CD8-positive, alpha-beta memory T cell (primary cell): ENCODE measurements at places on chromosomes 7 and 10.

DNA sequence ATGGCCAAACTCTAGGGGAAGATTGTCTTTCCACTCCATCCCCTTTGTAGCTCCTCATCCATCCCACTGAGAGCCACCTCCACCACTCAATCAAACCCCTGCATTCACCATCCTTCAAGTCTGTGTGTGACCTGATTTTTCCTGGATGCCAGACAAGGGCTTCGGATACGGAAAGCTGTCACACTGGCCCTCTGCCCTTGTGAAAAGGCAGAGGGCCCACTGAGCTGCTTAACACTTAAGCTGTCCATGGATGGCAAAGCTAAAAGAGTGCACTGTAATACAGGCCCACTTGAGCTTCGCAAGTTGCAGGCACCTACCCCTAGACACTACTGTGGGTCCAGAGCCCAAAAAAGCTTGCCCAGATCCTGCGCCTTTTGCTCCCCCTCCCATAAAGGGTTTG is 237.2 kb downstream of the MAGI2 start:
- no peak for DNase-seq

DNA sequence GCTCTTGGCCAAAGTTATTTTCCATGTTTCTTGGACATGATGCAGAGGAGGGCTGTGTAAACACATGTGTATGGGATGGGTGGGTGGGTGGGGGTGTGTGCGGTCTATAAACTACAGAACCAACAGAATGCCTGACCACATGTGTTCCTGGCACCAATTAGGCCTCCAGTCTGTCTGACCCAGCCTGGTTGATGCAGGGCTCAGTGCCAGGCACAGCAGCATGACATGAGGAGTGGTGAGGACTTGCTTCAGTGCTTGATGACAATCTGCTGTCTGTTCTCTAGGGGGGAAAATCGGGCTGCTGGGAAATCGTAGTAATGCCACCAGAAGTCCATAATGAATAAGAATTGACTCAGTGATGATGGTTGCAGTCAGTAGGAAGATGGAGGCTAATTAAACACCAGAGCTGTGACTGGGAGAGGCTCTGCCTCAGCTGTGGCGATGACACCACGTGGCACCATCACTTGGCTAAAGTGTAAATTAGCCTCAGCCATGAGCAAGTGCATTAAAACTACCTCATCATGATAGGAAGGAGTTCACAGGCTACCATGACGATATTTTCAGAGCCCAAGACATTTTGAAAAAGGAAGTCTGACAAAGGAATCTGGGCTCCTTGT is 260.1 kb upstream of the PODXL start:
- no peak for DNase-seq

DNA sequence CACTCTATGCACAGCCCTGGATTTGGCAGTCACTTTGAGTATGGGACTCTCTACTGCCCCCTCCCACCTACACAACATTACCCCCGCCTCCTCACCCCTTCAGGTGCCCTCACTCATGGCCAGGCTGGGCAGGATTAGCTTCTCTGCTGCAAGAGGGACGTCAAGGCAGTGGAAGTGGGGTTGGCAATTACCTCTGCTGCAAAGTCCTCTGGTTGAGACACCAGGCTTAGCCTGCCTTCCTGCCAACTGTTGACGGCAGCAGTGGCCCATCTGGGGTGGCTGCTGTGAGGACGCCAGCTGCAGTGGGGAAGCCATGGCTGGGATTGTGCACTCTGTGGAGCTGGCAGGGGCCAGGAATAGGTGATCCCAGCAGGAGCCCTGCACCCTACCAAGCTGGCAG is 26.7 kb downstream of the SVIL start:
- DNase-seq, result no peak

- no peak for DNase-seq
These were observed 451.9 kb downstream of the KCNMA1 start for GRCh38 chr10:77185696-77186095.

DNA sequence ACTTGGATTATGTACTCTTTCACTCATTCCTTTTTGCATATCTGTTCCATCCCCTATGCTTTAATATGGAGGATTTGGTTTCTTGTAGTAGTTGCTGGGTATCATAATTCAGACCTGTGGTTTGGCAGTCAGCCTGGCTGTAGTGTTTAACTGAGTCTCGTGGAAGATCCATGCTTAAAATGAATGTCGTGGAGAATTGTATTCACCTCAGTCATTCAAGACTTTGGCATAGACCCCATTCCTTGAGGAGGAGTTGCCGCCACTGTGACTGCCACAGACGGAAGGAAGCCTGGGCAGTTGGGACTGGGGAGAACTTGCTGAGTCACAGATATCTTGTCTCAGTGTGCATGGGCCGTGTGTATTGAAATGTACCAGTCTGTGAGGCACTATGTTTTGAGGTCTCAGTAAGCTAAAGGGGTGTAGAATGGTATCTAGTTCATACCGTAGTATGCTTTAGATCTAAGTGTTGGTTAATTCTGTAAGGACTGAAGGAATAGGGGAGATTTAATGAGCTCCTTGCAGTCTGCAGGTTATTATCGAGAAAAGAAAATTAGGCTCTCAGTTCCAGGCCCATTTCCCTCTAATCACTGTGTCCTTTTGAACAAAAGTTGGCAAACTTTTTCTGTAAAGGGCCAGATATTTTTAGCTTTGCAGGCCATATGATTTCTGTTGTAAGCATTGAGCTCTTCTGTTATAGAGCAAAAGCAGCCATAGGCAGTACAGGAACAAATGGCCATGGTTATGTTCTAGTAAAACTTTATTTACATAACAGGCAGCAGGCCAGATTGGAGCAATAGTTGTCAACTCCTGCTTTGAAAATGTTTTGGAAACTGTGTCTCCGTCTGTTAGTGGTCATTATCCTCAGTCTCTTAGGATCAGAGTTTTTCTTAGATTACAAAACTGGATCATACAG is 76.8 kb downstream of the TPST1 start:
- DNase-seq, result no peak

DNA sequence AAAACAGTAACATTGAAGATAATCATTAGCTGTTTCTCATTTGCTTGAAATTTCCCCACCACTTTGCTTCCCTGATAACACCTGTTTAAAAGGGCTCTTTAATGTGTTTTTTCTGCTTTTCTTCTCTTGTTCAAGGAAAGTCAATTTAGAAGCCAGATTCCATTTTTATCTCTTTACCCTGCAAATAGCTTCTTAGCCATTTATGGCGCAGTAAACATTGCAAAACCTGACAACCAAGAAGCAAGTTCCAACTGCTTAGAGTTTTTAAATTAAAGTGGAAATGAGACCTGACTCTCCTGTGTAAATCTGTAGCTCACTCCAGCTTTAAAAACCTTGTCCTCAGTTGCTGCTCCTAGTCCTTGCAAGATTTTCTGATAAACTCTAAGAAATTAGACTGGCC is 30.1 kb downstream of the SGPL1 start:
- no peak for DNase-seq

GRCh38 chr7:28360739-28361138 is 51.6 kb upstream of the CREB5 start:
- no peak for DNase-seq

DNA sequence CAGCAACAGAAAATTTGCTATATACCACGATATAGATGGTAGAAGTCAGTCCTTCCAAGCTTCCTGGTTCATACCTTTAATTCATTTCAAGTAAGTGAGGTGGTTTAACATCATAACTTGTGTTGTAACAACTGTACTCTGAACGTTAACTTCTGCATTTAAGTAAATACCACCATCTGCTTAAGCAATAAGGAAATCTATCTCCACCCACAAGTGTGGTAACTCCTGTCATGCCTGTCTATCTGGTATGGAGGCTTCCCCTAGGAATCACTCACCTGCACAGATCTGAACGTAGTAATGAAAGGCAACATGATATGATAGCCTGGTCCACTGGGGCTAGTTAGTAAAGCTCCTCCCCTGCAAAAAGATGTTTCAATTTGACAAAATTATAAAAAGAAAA is 2.3 kb downstream of the ERLIN1 start:
- DNase-seq, result no peak

- no peak for DNase-seq
These were observed 13.7 kb downstream of the LIPA start for GRCh38 chr10:89237849-89238248.

GRCh38 chr10:95513941-95514392 is 47.2 kb downstream of the SORBS1 start:
- no peak for DNase-seq

- no peak for DNase-seq
These were observed 553 bp downstream of the TSPAN15 start for GRCh38 chr10:69451784-69452251.

GRCh38 chr10:32332299-32332750 is 14.6 kb downstream of the EPC1 start:
- peak; percentile 56 for DNase-seq

DNA sequence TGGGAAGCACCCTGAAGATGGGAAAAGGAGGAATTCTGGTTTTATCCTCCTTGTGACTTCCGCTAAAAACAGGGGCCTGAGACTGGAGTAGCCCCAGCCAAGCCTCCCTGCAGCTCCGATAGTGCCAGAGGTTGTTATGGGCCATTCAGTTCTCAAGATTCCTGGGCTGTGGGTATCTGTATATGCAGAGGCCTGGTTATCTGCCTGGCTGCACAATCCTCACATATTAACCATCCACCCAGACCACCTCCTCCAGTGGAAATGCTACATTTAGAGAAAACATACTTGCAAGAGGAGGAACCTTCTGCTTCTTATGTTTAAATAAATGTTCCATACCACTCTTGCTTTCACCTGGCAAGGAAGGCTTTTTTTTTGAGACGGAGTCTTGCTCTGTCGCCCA is 34.6 kb downstream of the ARL3 start:
- DNase-seq, result no peak

DNA sequence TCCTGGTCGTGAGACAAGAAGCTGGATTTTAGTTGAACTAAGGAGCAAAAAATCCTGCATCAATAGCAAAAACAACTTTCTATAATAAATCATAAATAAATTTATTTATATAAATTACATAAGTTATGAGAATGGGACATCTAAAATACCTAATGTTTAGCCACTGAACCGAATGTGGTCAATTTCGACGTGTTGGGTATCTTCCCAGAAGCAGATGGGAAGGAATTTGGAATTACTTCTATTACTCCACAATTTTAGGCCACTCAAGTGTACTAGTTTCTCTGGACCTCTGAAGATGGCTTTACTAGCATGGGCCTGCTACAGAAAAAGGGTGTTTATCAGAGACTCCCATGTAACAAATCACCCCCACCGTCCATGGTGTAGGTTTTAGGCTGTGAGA is 172.0 kb downstream of the PRPF18 start:
- no peak for DNase-seq

DNA sequence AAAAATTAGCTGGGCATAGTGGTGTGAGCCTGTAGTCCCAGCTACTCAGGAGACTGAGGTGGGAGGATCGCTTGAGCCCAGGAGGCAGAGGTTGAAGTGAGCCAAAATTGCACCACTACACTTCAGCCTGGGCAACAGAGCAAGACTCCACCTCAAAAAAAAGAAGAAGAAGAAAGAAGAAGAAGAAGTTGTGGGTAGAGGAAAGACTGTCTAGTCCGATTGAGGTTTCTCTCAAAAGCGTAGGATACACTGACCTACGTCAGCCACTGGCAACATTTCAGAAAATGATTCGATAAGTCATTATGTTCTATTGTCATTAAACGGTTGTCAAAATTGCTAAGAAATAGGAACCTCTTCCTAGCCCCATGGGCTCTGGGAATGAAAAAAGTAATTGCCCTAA is 22.3 kb upstream of the RHBDD2 start:
- DNase-seq, result no peak

- DNase-seq, result no peak
These were observed 6.9 kb upstream of the MRPS24 start for GRCh38 chr7:43876241-43876640.

GRCh38 chr7:97226541-97226940 is 109.0 kb downstream of the SDHAF3 start:
- no peak for DNase-seq

- no peak for DNase-seq
These were observed 23.4 kb upstream of the PSMG3 start for GRCh38 chr7:1593091-1593866.

DNA sequence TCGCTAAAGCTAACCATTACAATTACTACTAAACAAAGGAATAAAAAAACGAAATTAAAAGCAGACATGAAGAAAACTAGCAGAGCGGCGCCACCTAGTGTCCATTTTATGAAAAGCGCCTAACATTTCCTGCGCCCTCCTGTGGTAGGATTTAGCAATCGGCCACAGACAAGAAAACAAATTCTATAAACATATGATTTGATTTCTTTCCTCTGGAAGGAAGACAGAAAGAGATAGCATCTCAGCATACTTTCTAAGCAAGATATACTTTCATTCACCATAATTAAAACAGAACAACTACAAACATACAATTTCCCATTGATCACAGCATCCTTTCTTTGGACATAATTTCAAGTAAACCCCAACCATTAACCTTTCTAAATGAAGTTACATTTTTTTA is 337.7 kb upstream of the NPVF start:
- peak; percentile 42 for DNase-seq

GRCh38 chr10:60388709-60389301 is 870 bp downstream of the ANK3 start:
- DNase-seq, result no peak

- no peak for DNase-seq
These were observed 44.0 kb upstream of the COL13A1 start for GRCh38 chr10:69757553-69758309.

- no peak for DNase-seq
These were observed 205.4 kb upstream of the C7orf33 start for GRCh38 chr7:148385009-148385682.

DNA sequence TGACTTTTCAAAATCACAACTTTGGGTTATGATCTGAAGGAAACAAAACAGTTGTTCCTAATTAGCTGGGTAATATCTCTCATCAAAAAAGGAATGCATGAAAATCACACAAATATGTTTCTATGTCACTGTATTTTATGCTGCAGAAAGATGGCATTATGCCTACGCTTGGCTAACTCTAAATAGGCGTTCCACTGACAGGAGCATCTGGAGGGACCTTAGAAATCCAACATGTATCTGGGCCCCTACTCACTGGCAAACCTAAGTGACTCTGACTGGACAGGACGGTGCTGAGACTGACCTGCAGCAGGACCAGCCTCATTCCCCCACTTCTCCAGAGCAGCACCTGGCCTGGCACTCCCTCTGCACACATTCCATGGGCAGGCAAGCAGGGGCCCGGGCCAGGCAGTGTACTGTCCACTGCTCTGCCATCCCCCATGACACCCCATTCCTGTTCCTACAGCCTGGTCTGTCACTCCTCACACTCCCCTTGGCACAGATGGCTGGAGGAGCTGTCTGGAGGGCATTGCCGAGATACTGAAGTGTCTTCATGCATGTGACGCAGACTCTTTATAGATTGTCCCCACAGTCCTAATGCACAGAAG is 2.6 kb upstream of the MYL7 start:
- DNase-seq, result no peak

DNA sequence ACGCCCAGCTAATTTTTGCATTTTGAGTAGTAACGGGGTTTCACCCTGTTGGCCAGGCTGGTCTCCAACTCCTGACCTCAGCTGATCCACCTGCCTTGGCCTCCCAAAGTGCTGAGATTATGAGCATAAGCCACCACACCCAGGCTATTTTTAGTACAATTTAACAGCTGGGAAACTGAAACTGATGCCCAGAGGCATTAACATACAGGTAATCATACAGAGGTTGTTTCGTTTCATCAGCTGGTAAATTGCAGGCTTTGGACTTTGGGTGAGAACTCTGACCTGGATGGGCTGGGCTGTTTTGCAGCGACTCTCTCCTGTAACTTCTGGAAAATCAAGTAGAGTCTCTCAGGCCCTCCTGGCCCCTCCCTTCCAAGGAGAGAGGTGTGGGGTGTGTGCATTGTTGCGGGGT is 6.2 kb upstream of the ACHE start:
- DNase-seq, result no peak
